Breast epithelium (tissue), 4 donors: ENCODE measurements at places on chromosomes 6 and 20. TPM values are rescaled to one million over a fixed set of nuclear protein-coding genes. Genes with fewer than 3 reads are reported as not detected.

C6orf52 gene
- total RNA-seq = not detected

HDGFL1 gene
- total RNA-seq = not detected

GRCh38 chr6:19869464-19869863, 32.3 kb downstream of the ID4 start:
- DNase-seq = no peak

GRCh38 chr20:37270576-37271420, 9.2 kb upstream of the GHRH start:
- DNase-seq = no peak

DNA sequence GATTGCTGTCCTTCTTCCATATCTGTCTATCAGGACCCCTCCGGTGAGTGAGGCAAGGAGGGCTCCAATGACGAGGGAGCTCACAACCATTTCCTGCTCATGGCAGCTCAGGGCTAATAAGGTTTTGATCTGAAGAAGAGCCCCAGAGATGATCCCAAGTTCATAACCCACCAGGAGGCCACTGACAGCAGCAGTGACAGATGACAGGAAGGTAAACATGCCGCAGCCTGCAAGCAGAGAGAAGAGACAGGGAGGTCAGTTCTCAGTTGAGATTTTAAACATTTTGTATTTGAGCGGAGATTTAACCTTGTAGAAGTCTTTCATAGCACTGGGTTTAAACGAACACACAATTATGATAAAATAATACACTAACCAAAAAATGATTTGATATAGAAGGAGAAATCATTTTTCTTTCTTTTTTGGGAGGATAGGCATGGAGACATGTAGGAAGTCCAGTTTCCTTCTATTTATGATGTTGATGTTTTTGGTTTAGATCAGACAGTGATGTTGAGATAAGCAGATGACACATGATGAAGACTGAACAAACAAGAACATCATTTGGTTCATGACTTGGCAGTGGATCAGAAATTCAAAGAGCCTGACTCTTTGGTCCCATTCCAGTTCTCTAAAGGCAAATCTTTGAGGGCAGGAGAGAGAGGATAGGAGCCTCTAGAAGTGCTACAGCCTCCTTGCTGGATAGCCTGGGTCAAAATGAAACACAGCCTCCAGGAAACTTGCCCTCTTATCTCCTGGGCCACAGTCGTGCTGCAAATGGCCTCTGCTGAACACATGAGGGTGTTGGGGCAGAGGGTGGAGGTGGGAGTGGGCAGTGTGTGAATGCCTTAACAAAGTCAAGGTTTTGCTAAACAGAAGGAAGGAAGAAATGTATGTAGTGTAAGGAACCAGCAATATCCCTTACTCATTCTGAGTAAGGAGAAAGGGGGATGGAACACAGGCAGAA, 22.6 kb downstream of the SLC2A12 start:
- no peak for DNase-seq

DNA sequence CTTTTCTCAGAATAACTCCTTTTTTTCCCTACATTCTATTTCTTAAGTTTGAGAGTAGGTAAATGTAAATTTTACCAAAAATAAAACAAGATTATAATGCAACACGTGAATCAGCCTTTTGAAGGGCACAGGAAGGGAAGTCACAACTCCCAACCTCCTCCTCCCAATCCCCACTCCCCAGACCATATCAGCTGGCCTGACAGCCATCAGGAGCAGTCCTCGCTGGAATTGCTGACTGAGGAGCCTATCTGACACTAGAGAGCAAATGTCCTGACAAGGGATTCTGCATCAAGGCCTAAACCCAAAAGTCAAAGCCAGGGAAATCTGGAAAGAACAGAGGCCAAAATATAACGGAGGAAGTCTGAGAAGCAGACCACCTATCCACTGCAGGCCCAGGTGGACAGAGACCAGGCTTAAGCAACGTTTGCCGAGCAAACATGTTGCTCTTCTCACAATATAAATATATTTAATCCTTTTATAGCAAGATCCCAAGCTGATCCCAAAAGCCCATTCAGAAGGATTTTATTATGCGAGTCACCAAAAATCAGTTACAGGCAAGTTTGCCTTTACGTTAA, 2.5 kb downstream of the RRAGD start:
- DNase-seq = no peak

OTOR gene
- not detected for total RNA-seq

AIF1 gene
- 28.2 TPM for total RNA-seq

VIP gene
- 0.98 TPM for total RNA-seq
